ENCODE measurements at places on chromosomes 16 and 17. TPM values are rescaled to one million over a fixed set of nuclear protein-coding genes. Genes with fewer than 3 reads are reported as not detected.

TOM1L2 gene
- total RNA-seq, result 59.4 TPM

KCNAB3 gene
- 14.4 TPM for total RNA-seq

TEKT1 gene
- total RNA-seq, result not detected

CDH5 gene
- not detected for total RNA-seq

GRCh38 chr16:83433201-83433600 lies 374.6 kb upstream of the HSBP1 start:
- DNase-seq, result no peak

GRCh38 chr17:77144227-77144626 lies 3.5 kb downstream of the SEC14L1 start:
- no peak for DNase-seq

GRCh38 chr17:82627405-82627804 lies 20.8 kb downstream of the WDR45B start:
- no peak for DNase-seq
